Activated naive CD8-positive, alpha-beta T cell treated with anti-CD3 and anti-CD28 coated beads, Interleukin-2, amount 10 ng/mL, durations not matched to agents 7 days and 5 days (primary cell): ENCODE measurements at places on chromosomes 3 and 15. TPM values are rescaled to one million over a fixed set of nuclear protein-coding genes. Genes with fewer than 3 reads are reported as not detected.

DNA sequence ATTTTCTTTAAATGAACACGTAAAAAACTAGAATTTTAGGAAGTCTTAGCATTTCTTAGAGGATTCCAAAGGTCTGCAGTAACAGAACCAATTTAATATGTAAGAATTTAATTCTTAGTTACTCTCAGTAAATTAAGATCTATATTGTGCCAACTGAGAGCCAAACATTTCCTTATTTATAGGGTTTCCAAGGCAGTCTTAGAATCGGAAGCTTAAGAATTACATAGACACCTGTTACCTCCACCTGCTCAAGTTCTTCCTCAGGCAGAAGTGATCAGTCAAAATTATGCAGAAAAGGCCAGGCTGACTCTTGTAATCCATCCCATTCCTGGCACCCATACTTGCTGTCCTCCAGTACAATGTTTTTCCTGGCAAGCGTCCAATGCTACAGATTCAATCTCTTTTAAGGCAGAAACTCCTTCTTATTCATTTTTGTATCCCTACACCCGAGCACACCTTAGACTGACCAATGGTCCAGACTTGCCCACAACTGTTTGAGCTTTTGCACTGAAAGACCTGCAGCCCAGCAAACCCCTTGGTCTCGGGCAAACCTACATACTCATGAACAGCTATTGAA is 64.3 kb downstream of the NCEH1 start:
- no peak for DNase-seq

GRCh38 chr3:31350307-31350706 is 182.4 kb upstream of the STT3B start:
- DNase-seq, result no peak

DNA sequence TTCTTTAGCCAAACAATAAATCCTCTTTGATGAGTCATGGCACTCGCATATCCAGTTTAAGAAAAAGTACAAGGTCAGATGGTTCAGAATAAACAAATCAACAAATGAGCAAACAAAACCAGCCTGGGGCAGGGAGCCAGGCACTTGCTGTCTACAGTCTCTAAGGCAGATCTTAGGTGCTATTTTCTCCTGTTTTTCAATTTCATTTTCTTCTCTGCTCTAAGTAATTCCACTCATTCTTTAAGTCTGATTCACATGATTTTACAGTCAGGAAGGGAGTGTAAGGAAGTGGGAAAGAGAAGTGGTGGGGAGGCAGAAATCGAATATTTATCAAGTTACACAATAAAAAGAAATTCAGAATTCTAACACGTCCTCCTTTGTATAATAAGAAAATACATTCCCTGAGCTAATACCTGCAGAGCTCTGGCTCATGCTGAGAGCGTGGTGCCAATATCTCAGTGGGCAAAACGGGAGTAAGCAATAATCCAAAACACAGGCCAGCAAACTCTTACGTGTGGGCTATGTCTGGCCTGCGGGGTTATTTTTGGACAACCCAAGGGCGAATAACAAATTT is 298.6 kb downstream of the ADAMTS17 start:
- DNase-seq, result no peak

DNA sequence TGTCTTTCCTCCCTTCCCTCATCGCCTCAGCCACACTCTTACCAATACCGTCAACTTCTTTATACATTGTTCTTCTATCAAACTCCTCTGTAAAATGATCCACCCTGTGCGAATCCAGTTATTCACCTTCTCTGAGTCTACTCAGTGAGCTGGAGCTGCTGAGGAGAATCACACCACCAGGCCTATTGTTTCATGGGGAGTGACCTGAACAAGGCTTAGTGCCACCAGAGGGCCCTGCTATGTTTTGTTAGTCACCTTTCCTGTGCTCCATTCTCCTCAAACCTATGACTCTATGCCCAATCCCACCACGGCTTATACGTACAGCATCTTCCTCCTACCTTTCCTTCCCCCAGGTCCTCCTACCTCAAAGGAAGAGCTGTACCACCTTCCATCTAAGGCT is 50.4 kb upstream of the MED12L start:
- no peak for DNase-seq

- DNase-seq, result peak; percentile 70
Measured at GRCh38 chr3:194306109-194306686, 44.9 kb downstream of the CPN2 start.

Gene MTFMT
- 19.8 TPM for total RNA-seq

- no peak for DNase-seq
Measured at GRCh38 chr15:26295336-26296085, 432.4 kb upstream of the ATP10A start.

Gene P2RY1
- total RNA-seq, result 0.28 TPM

GRCh38 chr15:52080706-52081392 is 31.7 kb downstream of the BCL2L10 start:
- no peak for DNase-seq

Gene CLDN16
- not detected for total RNA-seq

GRCh38 chr3:170621256-170621655 is 35.4 kb upstream of the SLC7A14 start:
- DNase-seq, result no peak

Gene ZNF35
- 5.4 TPM for total RNA-seq

Gene HYPK
- 17.2 TPM for total RNA-seq
